ENCODE measurements at places on chromosomes 7 and 10.

DNA sequence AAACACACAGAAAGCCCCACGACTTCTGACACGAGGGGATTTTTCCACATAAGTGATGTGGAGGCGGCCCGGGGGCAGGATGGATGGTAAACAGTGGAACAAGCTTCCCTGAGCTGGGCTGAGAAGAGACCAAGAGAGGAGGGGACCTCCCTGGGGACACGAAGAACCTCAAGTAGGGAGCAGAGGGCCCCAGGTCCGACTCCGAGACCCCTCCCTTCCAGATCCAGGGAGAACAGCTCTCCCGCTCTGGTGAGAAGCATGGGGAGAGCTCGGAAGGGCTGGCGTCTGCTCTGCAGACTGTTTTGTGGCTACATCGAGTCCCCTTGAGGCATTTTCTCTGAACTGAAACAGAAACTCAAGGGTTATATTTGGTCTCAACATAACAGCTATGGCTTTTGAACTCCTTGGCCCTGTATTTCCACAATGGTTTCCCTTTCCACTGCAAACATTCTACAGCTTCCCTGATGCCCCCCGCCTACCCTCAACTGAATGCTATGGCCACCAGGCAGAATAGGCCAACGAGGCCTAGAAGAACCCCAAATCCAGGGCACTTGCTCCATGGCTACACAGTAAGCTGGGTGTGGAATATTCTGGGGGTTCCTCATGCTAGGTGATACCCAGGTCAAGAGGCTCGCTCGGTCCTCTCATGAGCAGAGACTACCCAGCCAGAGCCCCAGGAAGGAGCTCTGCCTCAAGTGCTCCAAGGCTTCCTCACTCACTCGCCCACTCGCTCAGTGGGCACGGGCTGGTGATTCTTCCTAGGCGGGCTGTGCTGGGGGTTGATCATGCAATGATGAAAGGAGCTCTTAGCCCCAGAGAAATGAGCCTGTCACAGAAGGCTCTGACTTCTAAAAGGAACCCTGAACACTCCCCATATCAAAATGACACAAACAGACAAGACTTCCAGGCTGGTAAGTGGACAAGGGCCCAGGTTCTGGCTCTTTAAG is 47.5 kb downstream of the FAM53B start:
- DNase-seq: no peak

GRCh38 chr10:77301305-77301730 is 336.3 kb downstream of the KCNMA1 start:
- no peak for DNase-seq

DNA sequence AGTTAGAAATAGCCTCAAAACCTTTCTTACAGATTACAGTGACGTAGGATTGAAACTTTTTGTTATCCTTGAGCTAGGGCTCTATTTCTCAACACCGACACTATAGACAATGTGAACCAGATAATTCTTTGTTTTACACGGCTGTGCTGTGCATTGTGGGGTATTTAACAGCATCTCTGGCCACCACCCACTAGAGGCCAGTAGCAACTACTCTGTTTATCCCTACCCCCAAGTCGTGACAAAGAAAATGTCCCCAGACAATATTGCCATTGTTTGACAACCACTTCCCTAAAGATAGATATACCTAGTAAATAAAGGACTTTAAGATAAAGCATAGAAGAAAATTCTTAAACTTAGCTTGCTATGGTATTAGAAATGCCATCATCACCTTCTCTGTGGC is 359.6 kb downstream of the ARL4A start:
- DNase-seq: no peak

DNA sequence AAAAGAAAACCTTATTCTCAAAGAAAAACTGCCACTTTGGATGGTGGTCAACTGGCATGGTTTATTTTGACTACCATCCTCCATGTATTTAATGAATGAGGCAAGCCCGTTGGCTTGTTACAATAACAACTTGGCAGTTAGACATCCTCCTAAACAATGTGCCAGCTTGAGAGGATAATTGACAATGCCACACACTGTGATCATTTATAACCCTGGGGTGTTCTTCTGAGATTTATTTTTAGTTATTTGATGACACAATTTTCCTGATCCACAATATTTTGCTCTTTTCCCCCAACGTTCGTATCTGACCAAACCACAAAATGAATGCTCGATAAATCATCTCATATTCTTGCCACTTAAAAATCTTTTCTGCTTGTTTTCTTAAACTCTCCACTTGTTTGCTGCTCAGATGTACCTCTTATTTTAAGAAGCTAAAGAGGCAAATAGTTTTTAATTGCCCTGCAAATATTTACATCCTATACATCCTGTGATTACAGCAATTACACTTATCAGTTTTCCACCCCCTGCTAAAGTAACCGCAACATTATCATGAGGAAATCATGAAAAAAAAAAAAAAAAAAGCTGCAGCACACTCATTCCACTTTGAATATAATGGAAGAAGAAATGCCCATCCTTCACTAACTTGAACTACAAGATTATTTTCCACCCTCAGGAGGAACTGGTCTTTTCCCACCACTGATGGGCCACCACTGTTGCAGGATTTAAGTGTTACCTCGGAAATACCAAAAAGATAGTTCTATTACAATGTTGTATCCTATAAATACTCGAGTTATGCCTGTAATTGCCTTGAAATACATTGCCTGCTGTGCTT is 119.9 kb downstream of the MBL2 start:
- no peak for DNase-seq

DNA sequence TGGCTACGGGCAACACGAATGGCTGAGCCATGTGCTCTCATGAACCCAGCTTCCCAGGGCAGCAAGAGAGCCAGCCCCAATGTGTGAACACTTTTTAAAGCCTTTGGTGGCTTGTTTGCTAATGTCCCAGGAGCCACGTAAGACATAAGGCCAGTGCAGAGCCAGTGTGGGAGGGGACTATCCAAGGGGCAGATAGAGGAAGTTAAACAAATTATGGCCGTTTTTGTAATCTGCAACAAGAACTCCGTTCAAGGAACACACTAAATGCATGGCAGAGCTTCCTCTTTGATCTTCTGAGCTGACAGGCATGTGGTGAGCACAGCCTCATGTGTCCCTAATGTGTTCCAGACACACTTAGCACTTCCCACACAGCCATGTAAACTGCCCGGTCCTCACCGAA is 133.3 kb downstream of the TEX36 start:
- no peak for DNase-seq

GRCh38 chr7:23955145-23955544 is 245.1 kb downstream of the STK31 start:
- DNase-seq: no peak

GRCh38 chr7:138882249-138882648 is 84.3 kb upstream of the ATP6V0A4 start:
- DNase-seq: no peak

DNA sequence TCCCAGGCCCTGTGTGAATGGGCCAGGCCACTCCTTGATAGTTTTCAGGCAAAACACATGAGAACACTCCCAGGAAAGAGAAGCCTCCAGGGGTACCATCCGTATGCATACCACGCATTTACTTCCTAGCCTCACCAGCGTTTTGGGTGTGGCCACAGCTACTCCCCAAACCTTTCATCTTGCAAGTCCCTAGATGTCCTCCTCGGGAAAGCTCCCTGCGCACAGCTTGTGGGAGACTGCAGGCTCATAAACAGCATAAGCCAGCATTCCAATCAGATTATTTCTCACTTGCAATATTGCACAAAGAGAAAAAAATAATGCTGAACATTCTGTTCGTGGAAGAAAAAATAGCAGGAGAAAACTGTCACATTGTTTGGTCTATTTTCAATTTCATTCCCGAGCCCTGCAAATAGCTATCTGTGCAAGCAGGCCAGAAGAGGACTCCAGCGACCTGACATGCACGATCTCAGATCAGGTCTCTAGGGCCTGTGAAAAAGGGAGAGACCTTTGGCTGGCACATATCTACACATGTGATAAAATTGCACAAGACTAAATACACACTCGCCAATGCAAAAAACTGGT is 175.6 kb downstream of the PLXNA4 start:
- DNase-seq: no peak

- DNase-seq: no peak
Measured at GRCh38 chr7:47932016-47932415, 16.2 kb downstream of the PKD1L1 start.

GRCh38 chr10:58177362-58177947 is 90.2 kb downstream of the IPMK start:
- no peak for DNase-seq

- no peak for DNase-seq
Measured at GRCh38 chr10:115706488-115707076, 566.4 kb downstream of the GFRA1 start.

GRCh38 chr7:108135446-108136190 is 5.5 kb upstream of the LAMB4 start:
- DNase-seq: no peak

DNA sequence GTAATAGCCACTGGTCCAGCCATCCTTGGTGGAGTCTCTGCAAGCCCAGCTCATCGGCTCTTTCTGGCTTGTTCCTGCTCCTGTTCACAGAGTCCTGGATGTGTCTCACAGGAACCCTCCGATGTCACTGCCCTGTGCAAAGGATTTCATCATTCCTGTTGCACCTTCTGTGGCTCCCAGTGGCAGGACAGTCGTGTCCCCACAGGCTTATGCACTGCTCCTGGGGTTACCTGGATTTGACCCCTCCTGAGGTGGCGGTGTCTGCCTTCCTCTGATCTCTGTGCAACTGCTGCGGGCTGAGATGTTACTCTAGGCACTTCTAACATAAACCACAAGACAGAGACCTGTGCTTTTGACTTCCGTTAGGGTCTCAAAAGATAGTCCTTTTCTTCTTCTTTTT is 30.6 kb downstream of the APBB1IP start:
- DNase-seq: no peak

DNA sequence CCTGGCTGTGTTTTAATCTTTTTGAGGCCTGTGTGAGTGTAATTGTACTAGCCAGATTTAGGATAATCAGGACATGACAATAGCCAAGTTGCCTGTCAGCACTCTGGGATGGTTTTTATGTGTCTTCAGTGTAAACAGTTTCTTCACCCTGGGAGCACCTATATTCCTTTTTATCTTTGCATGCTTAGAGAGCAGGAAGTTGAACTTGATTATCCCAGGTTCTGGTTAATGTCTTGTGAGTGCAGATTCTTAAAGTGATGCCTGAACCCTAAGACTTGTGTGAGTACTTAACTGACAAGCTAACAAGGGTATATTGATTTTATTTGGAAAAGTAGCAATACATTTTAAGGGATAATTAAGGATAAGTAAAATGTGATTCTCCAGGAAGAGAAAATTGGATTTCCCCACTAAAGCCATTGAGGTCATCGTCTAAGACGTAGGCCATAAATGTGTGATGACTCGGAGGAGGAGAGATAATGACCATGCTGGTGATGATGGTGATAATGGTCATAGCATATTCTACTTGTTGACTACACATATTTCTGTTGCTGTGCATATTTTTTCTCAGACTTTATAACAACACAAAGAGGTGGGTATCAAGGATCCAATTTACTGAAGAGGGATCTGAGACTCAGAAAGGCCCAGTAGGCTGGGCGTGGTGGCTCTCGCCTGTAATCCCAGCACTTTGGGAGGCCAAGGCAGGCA is 234.7 kb downstream of the CAMK1D start:
- DNase-seq: no peak

DNA sequence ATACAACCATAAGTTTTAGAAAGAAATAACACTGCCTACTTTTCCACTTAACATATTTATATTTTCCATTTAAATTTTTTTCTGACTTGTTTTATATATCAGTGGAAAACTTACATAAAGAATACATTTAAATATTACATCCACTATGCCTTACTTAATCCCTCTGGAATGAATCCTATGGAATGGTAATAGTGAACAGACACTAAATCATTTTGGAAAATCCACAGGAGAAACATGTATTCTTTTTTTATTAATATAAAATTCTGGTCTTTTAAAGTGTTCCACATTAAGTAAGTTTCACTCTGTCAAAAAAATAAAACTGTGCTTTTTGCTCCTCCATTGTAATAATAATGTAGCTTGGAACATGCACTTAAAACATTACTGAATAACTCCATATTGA is 236.8 kb upstream of the LRRN3 start:
- DNase-seq: no peak

DNA sequence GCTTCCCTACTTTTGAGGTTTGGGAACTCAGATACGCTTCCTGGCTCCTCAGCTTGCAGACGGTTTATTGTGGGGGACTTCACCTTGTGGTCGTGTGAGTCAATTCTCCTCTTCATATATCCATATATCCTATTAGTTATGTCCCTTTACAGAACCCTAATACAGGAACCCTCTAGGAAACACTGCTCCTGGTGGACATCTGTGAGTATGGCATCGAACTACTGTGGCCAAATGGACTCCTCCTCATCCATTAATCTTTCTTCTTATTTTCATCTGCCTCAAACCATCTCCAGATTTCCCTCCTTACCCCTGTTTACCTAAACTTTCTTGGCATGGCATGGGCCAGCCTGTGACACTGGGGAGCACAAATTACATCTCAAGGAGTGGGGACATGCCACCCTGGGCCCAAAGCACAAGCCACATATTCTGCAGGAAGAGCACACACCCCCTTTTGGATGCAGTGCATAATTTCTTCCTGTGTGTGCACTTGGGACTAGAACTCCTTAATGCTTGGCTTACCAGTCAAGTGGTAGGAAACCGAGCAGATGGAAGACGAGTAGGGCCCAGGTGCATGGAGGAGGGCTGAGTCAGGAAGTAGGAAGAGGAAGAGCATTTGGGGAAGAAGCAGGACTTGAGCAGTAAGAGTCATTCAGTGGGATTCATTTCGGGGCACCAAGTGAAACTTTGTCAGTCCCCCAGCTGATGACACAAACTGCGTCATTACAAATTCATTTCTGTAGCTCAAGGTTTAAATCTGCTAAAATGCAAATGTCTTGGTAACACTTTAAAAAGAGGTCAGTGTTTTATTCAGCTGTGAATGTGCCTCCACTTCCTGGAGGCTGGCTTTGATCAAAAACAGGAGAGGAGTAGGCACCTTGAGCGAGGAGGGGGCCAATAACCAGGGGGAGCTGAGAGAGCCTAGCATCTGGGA is 80.8 kb upstream of the PLXNA4 start:
- no peak for DNase-seq

DNA sequence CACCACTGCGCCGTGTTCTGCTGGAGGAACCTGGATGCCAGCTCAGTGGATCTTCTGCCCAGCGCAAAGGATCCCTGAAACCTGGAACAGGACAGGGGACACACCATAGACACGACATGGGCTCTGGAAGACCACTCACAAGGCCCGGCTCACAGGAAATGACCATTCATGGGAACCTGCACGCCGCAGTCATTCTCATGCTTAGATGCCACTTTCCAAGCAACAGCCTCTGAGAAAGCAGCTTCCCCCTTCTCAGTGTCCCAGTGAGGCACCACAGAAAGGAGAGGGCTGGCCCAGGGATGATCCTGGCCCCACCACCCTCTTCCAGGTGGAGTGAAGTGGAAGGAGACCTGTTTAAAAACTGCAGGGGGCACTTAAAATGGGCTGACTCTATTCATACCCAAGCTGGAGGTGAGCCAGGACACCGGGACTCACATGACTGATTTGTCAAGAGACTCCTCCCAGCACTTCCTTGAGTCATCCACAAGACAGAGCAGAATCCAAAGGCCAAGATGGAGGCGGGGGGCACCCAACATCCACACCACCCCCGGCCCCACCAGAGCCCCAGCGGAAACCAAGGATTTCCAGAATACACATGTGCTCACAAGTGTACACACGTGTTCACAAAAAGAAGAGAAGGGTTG is 11.2 kb downstream of the CTBP2 start:
- DNase-seq: peak; percentile 68

Measured in breast epithelium (tissue), 4 donors.